ENCODE measurements at places on chromosomes 13 and 19.

DNA sequence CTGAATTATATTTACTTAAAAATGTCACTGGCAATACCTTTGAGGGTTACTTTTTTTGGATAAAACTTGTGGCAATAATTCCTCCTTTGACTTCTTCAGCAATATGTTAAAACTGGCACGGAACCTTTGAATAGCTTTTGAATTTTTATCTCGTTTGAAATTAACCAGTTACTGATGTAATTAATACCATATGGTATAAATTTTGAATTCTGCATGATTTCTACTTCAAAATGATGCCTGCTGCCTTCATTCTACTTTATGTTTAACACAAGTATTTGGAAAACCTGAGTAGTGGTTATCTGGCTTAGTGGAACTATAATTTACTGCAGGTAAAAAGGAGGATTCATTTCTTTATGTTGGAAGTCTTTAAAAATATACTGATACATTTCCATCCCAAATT lies 85.3 kb downstream of the LRCH1 start:
- no peak for DNase-seq

- no peak for DNase-seq
Measured at GRCh38 chr13:104485571-104485970, 1419.4 kb upstream of the SLC10A2 start.

- no peak for DNase-seq
Measured at GRCh38 chr13:109781384-109782065, 4.9 kb downstream of the IRS2 start.

- no peak for DNase-seq
Measured at GRCh38 chr19:55304279-55304978, 20.6 kb downstream of the BRSK1 start.

DNA sequence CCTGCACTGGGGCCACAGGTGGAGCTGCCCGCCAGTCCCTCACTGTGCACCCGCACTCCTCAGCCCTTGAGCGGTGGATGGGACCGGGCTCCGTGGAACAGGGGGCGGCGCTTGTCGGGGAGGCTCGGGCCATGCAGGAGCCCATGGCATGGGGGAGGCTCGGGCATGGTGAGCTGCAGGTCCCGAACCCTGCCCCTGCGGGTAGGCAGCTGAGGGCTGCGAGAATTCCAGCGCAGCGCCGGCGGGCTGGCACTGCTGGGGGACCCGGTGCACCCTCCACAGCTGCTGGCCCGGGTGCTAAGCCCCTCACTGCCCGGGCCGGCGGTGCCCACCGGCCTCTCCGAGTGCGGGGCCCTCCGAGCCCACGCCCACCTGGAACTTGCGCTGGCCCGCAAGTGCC lies 877.5 kb upstream of the PCDH9 start:
- no peak for DNase-seq

- DNase-seq = no peak
Measured at GRCh38 chr19:42919757-42920079, 2.0 kb upstream of the PSG6 start.

- no peak for DNase-seq
Measured at GRCh38 chr13:49539313-49539712, 43.6 kb downstream of the PHF11 start.

DNA sequence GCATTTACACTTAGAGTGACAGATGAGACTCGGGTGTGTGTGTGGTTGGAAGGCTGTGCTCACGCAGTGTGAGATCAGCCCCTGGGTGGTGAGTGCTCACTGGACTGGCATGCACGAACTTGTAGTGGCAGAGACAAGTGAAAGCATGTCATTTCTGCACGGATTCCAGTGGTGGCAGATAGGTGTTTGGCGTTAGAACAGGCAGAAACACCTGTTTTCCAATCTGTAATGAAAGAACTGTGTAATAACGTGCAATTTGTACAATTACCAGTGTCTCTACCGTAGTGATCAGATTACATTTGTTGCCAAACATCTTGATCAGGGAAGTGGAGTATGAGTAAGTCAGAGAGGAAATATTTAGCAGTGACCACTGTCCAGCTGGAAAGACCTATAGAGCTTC lies 8.2 kb downstream of the LAMP1 start:
- no peak for DNase-seq

DNA sequence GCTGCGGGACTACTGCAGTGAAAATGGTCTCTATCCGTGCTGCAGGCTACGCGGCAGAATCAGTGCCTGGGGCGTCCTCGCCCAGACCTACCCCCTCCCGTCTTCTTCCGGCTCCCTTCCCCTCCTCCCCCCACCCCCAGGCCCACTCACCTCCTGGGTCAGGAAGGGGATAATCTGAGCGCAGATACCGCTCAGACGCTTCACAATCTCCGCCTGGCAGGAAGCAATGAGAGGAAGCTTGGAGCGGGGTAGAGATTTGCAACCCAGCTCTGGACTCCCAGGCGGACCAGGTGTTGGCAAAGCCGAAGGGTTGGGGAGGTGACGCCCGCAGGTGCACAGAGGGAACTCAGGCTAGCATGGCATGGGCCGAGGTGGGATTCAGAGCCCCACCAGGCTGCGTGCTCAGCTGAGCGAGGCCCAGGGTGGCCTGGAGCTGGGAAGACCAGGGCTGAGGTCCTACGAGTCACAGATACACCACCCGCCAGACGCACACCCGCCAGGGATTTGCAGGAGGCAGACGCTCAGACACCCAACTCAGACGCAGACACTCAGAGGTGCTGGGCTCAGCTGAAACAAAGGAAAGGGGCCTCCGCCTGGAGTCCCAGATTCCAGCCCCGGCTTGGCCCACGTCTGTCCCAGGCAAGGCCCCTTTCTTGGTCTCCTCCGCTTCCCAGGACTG lies 4.1 kb downstream of the TLE2 start:
- DNase-seq = no peak

DNA sequence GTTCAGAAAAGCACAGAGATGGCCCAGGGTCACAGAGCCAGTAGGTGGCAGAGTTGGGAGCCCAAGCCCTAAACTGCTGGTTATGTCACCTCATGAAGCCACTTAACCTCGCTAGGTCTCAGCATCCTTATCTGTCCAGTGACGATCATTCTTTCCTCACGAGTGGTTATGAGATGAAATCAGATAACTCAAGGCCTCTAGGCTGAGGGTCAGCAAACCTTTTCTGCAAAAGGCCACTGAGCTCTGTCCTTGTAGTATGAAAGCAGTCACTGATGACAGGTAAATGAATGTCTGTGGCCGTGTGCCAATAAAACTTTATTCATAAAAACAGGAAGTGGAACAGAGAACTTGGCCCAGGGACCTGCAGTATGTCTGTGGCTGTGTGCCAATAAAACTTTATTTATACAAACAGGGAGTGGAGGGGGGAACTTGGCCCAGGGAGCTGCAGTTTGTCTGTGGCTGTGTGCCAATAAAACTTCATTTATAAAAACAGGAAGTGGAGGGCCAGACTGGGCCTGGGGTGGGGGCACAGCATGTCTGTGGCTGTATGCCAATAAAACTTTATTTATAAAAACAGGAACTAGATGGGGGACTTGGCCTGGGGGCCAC lies 71.2 kb downstream of the GNG7 start:
- no peak for DNase-seq

DNA sequence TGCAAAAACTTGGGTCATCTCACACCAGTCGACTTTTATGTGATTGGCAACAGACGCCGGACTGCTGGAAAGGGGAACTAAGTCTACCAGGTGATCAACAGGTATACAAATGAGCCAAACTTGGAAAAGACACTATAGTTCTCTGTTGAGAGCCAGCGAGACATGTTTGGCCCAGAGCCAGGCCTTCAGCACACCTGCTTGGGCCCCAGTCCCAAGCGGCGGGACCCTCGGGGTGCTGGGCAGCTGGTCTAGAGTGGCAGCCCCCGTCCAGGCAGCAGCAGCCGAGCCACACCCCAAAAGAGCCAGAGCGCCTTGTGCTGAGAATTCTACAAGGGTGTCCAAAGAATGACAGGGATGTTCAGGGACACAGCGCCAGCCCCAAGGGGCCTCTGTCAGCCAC lies 28.0 kb downstream of the NAXD start:
- no peak for DNase-seq

DNA sequence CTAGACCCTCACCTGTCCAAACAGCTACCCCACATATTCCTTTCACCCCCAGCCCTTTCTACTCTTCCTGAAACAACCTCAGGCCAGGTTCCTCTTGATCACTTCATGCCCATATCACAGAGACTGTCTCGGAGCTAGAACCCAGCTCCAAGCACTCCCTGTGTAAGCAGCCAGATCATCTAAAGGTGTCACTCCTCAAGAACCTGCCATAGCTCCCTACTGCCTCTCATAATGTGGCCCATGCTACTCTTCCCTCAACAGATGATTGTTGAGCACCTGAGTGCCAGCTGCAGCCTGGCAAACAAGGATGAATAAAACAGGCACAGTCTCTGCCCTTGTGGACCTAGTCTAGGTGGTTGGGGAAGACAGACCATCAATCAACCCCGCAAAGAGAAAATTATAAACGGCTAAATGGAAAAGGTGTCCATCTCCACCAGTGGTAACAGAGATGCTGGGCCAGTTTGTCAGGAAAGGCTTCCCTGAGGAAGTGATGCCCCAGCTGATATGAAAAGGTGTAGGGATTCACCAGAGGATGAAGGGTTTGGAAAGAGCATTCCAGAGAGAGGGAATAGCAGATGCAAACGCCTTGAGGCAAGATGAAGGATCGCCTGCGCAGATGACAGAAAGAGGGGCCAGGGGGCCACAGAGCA lies 8.3 kb downstream of the EPS15L1 start:
- no peak for DNase-seq

GRCh38 chr13:112959701-112960542 lies 9.1 kb upstream of the MCF2L start:
- DNase-seq = no peak

- DNase-seq = no peak
Measured at GRCh38 chr13:42549552-42549936, 24.4 kb upstream of the TNFSF11 start.

DNA sequence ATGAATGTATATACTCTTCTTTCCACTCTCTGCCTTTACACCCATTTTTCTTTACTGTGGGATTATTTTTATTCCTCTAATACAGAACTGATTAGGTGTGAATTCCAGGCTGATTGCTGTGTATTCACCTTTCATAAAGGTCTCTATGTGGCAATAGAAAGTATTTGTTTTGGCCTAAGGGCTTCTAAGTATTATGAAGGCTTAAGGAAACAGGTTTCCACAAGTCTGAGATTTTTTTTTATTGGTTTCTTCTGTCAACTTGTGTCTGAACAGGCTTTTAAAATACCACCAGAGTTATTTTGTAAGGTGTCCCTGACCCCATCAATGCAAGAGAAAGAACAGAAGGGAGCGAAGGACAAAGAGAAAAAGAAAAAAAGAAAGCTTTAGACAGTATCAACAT lies 1102.0 kb upstream of the SPRY2 start:
- DNase-seq = no peak

- no peak for DNase-seq
Measured at GRCh38 chr19:51111606-51112005, 3.4 kb upstream of the CTU1 start.

GRCh38 chr13:93180356-93180969 lies 46.1 kb upstream of the GPC6 start:
- DNase-seq = no peak

- DNase-seq = no peak
Measured at GRCh38 chr13:44350775-44351504, 22.7 kb upstream of the SERP2 start.

GRCh38 chr19:17296273-17296672 lies 7.0 kb downstream of the ABHD8 start:
- no peak for DNase-seq

DNA sequence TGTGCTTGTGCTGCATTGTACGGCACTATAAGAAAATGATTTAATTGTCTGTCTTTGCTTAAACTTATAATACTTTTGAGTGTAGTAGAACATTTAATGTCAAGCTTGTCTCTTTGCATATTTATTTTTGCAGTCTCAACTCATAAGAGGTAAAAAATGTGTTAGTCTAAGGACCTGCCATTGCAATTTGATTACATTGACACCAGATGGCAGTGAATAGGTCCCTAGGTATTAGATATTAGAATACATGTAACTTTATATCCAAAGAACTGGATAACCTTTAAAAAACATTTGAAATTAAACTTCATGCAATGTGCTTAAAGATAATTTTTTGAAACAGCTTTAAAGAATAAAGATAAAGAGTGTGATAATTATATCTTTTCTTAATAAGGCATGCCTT lies 1421.3 kb downstream of the OLFM4 start:
- no peak for DNase-seq

DNA sequence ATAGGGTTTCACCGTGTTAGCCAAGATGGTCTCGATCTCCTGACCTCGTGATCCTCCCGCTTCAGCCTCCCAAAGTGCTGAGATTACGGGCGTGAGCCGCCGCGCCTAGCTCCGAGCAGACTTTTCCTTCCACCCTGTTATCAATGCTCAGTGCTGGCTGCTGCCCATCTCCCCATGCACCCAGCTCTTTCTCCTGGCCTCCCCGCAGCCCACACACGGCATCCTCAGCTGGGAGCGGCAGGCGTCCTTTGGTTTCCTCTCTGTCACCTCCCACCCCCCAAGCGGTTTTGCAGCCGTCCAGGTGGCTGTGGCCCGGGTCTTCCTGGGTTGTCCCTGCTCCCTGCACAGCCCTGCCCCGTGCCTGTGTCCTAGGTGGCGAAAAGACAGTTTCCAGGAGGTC lies 12.1 kb downstream of the PRR22 start:
- DNase-seq = no peak

DNA sequence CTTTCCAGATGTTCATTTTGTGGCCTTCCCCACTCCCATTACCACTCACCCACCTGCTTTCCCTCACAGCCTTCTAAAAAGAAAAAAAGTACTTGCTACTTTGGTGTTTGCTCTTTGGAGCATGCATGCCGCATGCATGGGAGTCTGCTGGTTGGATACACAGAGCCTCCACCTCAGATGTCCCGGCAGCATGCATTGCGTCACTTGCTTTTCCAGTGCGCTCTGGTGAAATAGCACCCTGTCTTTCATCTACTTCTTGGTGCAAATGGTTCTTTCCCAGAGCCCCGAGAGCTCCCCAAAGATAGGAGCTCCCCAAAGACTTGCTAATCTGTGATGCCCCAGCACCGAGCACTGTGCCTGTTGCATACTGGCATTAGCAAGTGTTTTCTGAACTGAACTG lies 333.2 kb upstream of the ZNF507 start:
- no peak for DNase-seq

- no peak for DNase-seq
Measured at GRCh38 chr13:45374917-45375316, 33.9 kb upstream of the TPT1 start.

DNA sequence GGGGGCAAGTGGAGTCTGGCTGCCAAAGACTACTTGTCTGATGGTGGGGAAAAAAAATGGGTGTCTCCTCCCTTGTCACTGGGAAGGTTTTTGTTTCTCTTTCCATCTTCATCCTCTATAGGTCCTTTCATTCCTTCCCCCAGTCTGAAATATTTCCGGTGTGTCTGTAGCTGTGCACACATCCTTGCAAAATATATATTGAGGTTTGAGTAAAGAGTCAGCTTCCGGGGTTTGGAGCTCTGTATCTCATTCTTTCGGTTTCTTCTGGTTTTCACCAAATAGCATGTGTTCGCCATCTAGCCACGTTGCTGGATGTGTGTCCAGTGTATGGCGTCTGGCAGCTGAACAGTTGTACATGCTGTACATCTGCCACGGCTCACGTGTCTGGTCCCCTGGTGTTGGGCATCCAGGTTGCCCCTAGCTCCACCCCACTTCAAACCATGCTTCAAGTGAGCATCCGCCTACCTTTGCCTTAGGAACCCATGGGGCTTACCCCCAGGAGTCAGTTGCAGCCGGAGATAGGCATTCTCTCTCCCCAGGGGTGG lies 142.2 kb downstream of the SIPA1L3 start:
- peak; percentile 6 for DNase-seq

GRCh38 chr13:93224535-93224934 lies 2.1 kb upstream of the GPC6 start:
- no peak for DNase-seq

GRCh38 chr19:56919308-56919995 lies 78.9 kb upstream of the PEG3 start:
- no peak for DNase-seq

GRCh38 chr19:46823049-46823448 lies 27.6 kb downstream of the AP2S1 start:
- no peak for DNase-seq

All from effector CD8-positive, alpha-beta T cell (primary cell).